ENCODE measurements at places on chromosomes 5 and 9.

DNA sequence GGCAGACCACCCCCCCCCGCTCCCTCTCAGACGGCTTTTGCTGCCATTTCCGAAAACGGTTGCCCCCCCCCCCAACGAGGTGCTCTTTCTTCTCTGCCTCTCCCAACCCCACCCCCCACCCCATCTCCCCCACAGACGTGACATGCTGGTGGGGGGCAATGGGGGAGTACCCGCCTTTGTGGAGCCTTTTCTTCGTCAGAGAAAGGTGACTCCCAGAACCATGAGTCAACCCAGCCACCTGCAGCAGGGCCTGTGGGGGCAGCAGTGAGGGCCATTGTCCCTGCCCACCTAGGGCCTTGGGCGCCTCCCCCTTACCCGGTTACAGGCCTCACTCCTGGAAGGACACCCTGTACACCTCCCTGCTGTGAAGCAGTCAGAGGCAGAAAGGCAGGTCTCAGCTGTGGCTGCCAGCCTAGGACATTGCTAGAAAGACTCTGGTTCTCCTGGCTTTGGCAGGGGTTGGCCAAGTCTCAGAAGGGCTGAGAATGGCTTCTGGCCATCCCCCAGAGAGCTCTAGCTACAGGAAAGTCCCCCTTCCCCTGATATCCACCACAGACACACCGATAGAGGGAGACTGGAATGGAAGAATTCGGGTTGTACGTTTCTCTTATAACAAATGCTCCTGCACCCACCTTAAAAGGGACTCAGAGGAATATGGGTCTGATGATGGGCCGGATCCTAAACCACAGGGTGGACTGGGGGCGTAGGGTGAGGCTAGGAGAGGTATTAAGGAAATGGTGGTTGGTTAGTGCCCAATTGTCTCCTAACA, 2.2 kb downstream of the DNAJB5 start:
- DNase-seq, result no peak

GRCh38 chr5:62042007-62042406, 264.0 kb upstream of the KIF2A start:
- DNase-seq, result no peak

DNA sequence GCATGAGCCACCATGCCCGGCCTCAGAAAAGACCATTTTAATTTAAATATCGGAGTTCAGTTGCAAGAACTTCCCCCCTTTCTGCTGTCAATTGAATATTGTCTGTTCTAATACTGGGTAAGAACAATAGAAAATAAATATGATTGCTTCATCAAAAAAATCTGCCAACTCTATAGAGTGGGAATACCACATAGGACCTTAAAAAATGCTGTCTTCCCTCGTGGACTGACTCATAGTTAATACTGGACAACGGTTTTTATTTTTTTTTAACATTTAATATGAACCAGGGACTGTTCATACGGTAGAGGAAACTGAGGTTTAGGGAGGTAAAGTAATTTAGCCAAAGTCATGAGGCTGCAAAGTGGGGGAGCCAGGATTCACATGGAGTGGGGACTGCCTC, 9.7 kb downstream of the ZNF462 start:
- no peak for DNase-seq

- no peak for DNase-seq
Measured at GRCh38 chr9:108640230-108640629, 215.6 kb downstream of the ACTL7B start.

GRCh38 chr9:89755821-89756220, 151.0 kb downstream of the GADD45G start:
- DNase-seq, result no peak

- DNase-seq, result no peak
Measured at GRCh38 chr5:42952578-42952974, 87.5 kb downstream of the ANXA2R start.

GRCh38 chr9:38263532-38263931, 129.0 kb upstream of the ALDH1B1 start:
- no peak for DNase-seq

DNA sequence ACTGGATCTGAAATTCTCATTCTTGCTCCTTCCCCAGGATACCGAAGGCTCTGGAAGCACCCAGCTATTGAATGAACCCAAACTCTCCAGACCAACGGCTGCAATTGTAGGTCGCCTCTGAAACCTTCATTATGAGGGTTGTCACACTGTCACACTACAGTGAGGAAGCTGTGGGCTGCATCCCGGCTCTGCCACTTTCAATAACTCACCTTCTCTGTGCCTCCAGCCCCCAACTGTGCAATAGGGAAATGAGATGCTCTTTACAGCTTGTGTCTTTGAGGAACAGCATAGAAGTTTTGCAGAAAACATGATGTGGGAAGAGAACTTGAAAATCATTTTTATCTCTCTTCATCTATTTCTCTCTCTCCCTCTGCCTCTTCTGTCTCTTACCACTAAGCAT, 69.6 kb upstream of the TGFBR1 start:
- no peak for DNase-seq

GRCh38 chr9:114416906-114417305, 29.1 kb upstream of the AKNA start:
- no peak for DNase-seq

DNA sequence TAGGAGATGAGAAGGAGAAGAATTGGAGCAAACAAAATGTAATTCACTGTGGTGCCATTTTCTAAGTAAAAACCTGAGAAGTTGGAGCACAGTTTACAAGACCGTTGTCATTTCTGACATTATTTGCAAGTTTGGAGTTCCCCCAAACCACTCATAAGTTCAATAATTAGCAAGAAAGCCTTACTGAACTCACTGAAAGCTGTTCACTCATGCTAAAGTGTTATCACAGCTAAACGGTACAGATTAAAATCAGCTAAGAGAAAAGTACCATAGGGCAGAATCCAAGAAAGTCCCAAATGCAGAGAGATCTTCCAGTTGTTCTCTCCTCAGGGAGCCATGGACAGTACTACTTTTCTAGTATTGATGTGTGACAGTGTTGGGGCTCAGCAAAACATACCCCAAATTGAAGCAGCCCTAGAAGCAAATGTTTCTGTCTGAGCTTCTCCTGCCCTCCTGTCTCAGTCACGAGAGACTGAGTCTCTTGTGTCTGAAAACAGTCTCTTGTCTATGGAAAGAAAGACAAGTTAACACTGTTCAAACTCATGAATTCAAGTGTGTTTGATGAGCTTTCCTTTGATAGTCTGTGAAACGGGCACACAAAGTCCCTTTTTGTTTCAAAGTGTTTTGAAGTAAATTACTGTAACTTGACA, 221.2 kb downstream of the GABRG2 start:
- DNase-seq, result no peak

- no peak for DNase-seq
Measured at GRCh38 chr5:67165526-67166459, 30.8 kb downstream of the CD180 start.

- peak; percentile 67 for DNase-seq
Measured at GRCh38 chr5:15021266-15022046, 149.9 kb upstream of the ANKH start.

Data from AG04449 (cell line).